ENCODE measurements at places on chromosomes 1 and 21.

DNA sequence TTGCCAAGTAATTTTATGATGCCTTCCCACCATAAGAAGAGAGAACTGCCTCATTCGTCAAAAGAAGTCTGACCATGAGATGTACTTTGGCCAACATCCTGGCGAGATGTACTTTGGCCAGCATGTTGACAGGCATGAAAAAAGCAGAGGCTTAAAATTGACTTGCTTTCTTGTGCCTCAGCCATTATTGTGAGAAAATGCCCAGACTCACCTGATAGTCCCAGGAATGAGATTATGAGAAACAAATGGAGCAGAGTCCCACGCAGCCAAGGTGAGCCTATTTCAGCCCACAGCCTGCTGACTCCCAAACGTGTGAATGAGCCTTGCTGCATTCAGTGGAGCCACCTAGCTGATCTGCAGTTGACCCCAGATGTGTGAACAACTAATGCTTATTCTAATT lies 43.5 kb upstream of the ZNF644 start:
- no peak for DNase-seq

DNA sequence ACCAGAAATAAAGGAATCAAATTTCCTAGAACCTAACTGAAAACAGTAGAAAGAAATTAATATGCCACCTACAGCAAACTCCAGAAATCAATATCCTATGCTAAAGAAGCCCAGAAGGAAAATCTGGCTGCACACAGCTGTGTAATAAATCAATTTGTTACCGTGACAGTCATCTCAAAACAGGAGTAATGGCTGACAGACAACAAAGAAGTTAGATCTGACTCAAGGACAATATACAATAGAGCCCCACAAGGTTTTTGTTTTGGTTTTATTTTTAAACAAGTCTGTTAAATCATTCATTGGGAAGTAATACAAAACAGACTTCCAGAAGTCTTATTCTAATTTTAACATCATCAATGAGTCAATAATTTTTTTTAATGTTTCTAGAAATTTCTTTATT lies 168.4 kb downstream of the RERE start:
- DNase-seq: no peak

GRCh38 chr21:32307706-32308105 lies 9.1 kb downstream of the MRAP start:
- no peak for DNase-seq

DNA sequence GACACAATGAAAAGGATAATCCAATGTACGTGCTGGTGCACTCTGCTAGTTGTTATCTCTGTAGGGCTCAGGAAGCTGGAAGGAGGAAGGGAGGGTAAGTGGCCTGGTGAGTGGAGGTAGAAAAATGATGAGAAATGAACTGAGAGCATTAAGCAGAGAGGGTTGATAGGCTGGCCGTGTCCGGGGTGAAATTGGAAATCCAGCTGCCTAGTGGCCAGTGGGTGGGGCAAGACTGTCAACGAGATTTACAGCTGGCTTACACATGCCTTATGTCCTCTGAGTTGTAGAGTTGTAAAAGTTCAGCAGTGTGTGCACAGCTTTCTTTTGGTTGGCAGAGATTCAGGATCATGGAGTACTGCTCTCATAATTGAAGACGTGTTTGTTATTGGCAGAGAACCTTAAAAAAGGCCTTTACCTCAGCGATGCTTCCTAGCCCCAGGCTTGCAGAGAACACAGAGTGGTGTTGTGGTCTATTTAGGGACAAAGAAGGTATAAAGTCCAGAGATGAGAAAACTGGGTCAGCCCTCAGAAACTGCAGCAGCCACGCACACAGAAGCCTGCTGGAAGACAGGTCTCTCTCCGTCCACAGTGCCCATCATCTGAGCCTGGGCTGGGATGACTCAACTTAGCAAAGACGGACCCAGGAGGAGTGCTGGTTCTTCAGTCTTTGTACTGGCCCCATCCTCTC lies 132.4 kb downstream of the EDEM3 start:
- peak; percentile 98 for DNase-seq
